ENCODE measurements at places on chromosomes 6 and 20.

GRCh38 chr20:7378864-7379605 is 561.2 kb downstream of the HAO1 start:
- H3K36me3 ChIP-seq, result no peaks in the 10 kb centered on the region
- H3K27ac ChIP-seq, result no peak overlapping the region
- no peaks in the 10 kb centered on the region for H3K27me3 ChIP-seq
- no peak for DNase-seq
- H3K4me3 ChIP-seq, result no peak overlapping the region

DNA sequence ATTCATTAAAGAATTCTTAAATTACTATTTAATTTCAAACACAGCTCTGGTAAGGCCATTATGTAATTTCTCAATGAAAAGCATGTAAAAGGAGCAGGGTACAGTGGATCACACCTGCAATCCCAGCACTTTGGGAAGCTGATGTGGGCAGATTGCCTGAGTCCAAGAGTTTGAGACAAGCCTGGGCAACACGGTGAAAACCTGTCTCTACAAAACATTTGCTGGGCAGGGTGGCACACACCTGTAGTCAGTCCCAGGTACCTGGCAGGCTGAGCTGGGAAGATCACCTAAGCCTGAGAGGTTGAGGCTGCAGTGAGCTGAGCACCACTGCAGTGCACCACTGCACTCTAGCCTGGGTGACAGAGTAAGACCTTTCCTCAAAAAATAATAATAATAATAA is 37.4 kb downstream of the MDN1 start:
- H3K27me3 ChIP-seq, result no peaks in the 10 kb centered on the region
- peaks cover 63% of the 10 kb centered on the region for H3K36me3 ChIP-seq
- H3K4me3 ChIP-seq, result no peak overlapping the region

- no peak overlapping the region for H3K4me3 ChIP-seq
- no peak for DNase-seq
- H3K4me1 ChIP-seq, result no peaks in the 10 kb centered on the region
- no peaks in the 10 kb centered on the region for H3K36me3 ChIP-seq
Observed at GRCh38 chr6:99894815-99895214, 99.2 kb downstream of the MCHR2 start.

- H3K4me3 ChIP-seq, result no peak overlapping the region
- DNase-seq, result no peak
- peaks cover 70% of the 10 kb centered on the region for H3K27me3 ChIP-seq
Observed at GRCh38 chr20:44768256-44768655, 22.6 kb downstream of the KCNK15 start.

- H3K36me3 ChIP-seq, result no peaks in the 10 kb centered on the region
- H3K4me3 ChIP-seq, result no peak overlapping the region
- no peak for DNase-seq
- H3K27me3 ChIP-seq, result no peaks in the 10 kb centered on the region
- H3K4me1 ChIP-seq, result no peaks in the 10 kb centered on the region
Observed at GRCh38 chr20:61730631-61731362, 334.9 kb downstream of the TAF4 start.

GRCh38 chr6:28333599-28334018 is 2.3 kb downstream of the ZSCAN31 start:
- H3K4me1 ChIP-seq, result peaks cover 35% of the 10 kb centered on the region
- no peaks in the 10 kb centered on the region for H3K27me3 ChIP-seq
- H3K36me3 ChIP-seq, result peaks cover 8% of the 10 kb centered on the region
- DNase-seq, result no peak
- H3K27ac ChIP-seq, result peak overlapping the region; percentile 96

DNA sequence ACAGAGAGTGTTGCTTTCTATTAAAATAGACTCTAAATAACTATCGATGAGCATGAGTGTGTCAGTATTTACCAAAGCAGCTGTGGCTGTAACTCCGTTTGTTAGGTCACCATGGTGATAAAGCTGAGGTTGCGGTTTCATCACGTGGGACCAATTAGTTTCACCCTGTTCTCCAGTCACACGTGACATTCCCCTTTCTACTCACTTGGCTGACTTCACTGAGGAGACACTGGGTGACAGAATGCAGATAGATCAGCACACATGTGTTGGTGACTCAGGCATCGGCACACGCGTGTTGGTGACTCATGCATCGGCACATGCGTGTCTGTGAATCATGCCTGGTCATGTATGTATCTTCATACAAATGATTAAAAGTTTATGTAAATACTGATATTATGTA is 285.4 kb downstream of the THBS2 start:
- no peak for DNase-seq
- no peak overlapping the region for H3K27ac ChIP-seq
- no peak overlapping the region for H3K4me3 ChIP-seq
- no peaks in the 10 kb centered on the region for H3K36me3 ChIP-seq
- H3K27me3 ChIP-seq, result no peaks in the 10 kb centered on the region

- no peak overlapping the region for H3K4me3 ChIP-seq
- H3K27ac ChIP-seq, result no peak overlapping the region
- no peaks in the 10 kb centered on the region for H3K36me3 ChIP-seq
Observed at GRCh38 chr20:63402860-63403220, 41.7 kb upstream of the CHRNA4 start.

- H3K36me3 ChIP-seq, result no peaks in the 10 kb centered on the region
- H3K4me1 ChIP-seq, result peaks cover 9% of the 10 kb centered on the region
- H3K27ac ChIP-seq, result no peak overlapping the region
- DNase-seq, result no peak
- no peaks in the 10 kb centered on the region for H3K27me3 ChIP-seq
Observed at GRCh38 chr6:154852687-154853086, 119.5 kb downstream of the SCAF8 start.

GRCh38 chr20:44176833-44177534 is 10.0 kb downstream of the JPH2 start:
- H3K27ac ChIP-seq, result peak overlapping the region; percentile 96
- no peaks in the 10 kb centered on the region for H3K27me3 ChIP-seq
- DNase-seq, result no peak
- H3K36me3 ChIP-seq, result peaks cover 7% of the 10 kb centered on the region
- H3K4me3 ChIP-seq, result peak overlapping the region; percentile 30

DNA sequence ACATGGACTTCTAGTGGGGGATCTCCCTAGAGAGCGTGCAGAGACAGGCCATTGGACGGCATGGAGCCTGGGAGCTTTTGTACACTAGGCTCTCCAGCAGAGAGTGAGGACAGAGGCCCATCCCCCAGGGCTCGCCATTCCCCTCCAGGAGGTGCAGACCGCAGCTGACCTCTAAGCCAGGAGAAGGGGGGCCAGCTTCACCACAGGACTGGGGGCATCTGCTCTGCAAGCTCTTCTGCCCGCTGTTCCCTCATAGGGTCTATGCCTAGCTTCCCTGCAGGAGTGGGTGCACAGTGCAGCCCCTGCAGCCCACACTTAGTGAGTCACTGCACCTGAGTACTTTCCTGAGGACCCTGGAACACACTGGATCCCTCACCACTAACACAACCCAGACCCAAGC is 94.4 kb downstream of the FHL5 start:
- H3K36me3 ChIP-seq, result no peaks in the 10 kb centered on the region
- H3K4me1 ChIP-seq, result no peaks in the 10 kb centered on the region
- H3K27me3 ChIP-seq, result no peaks in the 10 kb centered on the region
- no peak overlapping the region for H3K4me3 ChIP-seq
- no peak for DNase-seq

- H3K36me3 ChIP-seq, result no peaks in the 10 kb centered on the region
- no peak for DNase-seq
- no peak overlapping the region for H3K4me3 ChIP-seq
Observed at GRCh38 chr6:151109869-151110575, 129.7 kb upstream of the AKAP12 start.

DNA sequence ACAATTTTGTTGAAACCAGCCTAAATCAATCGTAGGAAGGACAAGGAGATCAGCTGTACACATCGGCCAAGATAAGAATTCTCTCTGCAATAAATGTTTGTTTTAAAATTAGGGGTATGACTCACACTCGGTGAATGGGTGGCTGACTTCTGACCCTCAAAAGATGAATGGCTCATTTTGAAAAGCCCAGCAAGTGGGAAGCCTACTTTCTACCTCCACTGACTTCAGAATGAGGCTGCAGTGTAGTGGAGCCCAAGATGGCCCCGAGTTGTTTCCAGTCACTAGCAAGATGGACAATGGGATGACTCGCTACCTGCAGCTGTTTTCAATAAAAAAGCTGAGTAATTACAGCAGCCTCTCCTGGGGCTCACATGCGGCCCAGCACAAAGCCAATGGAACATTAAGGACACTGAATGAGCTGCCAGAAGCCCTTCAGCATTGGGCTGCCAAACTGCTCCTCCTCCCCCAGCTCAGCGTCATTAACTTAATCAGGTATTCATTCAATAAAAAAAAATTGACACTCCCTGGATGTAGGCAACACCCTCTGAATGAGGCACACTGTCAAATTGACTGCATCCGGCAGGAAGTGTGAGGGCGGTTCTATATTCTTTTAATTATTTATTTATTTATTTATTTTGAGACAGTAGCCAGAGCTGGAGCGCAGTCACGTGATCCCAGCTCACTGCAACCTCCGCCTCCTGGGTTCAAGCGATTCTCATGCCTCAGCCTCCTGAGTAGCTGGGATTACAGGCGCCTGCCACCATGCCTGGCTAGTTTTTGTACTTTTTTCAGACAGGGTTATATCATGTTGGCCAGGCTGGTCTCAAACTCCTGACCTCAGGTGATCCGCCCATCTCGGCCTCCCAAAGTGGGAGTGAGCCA is 107.3 kb downstream of the GMPR start:
- H3K4me3 ChIP-seq, result no peak overlapping the region
- no peaks in the 10 kb centered on the region for H3K36me3 ChIP-seq
- no peak overlapping the region for H3K27ac ChIP-seq
- no peak for DNase-seq
- peaks cover 16% of the 10 kb centered on the region for H3K4me1 ChIP-seq

DNA sequence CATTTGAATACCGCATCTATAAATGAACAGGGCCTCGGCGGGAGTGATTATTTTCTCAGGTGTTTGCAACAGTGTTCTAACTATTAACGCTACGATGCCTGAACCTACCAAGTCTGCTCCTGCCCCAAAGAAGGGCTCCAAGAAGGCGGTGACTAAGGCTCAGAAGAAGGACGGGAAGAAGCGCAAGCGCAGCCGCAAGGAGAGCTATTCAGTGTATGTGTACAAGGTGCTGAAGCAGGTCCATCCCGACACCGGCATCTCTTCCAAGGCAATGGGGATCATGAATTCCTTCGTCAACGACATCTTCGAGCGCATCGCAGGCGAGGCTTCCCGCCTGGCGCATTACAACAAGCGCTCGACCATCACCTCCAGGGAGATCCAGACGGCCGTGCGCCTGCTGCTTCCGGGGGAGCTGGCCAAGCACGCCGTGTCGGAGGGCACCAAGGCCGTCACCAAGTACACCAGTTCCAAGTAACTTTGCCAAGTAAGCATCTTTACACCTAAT is 70.9 kb downstream of the HFE start:
- H3K4me1 ChIP-seq, result peaks cover 29% of the 10 kb centered on the region
- H3K36me3 ChIP-seq, result no peaks in the 10 kb centered on the region
- H3K27me3 ChIP-seq, result no peaks in the 10 kb centered on the region
- H3K4me3 ChIP-seq, result peak overlapping the region; percentile 65

DNA sequence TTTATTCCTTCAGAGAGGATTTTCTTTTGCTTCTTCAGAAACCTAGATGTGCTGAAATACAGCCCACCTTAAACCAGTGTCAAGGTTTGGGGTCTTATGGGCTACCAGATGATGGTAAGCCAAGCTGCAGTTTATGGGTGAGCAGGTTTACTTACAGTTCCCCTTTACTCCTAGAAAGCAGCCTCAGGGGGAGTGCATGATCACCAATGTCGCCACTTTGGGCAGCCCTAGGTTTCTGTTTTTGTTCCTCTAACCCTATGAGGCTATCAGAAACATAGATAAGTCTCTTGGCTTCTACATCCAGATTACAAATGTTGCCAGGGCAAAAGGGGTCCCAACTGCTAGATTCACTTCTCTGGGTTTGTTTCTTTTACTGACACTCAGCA is 67.2 kb downstream of the TRIM27 start:
- no peak for DNase-seq
- H3K4me3 ChIP-seq, result no peak overlapping the region
- H3K27me3 ChIP-seq, result no peaks in the 10 kb centered on the region

GRCh38 chr6:11367638-11368199 is 135.3 kb upstream of the NEDD9 start:
- H3K36me3 ChIP-seq, result no peaks in the 10 kb centered on the region
- no peak overlapping the region for H3K4me3 ChIP-seq
- no peak for DNase-seq
- H3K4me1 ChIP-seq, result peaks cover 37% of the 10 kb centered on the region

DNA sequence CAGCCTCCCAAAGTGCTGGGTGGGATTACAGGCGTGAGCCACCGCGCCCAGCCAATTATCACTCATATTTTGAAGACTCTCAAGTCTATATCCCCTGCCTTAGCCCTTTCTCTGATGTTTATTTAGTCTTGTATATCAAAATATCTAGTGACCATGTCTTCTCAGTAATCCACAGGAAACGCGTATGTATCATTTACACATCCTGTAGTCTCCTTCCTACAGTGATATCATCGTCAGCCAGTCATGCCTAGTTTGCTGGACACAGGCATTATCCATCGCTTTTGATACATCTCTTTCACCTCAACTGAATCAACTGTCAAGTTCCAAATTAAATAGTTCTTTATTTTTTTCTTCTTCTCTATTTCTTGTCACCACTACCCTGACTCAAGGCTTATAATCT is 223.7 kb downstream of the NKAIN2 start:
- H3K27ac ChIP-seq, result no peak overlapping the region
- no peaks in the 10 kb centered on the region for H3K4me1 ChIP-seq
- no peaks in the 10 kb centered on the region for H3K36me3 ChIP-seq
- DNase-seq, result no peak
- H3K4me3 ChIP-seq, result no peak overlapping the region
- H3K27me3 ChIP-seq, result no peaks in the 10 kb centered on the region

- H3K4me3 ChIP-seq, result peak overlapping the region; percentile 6
- H3K4me1 ChIP-seq, result peaks cover 19% of the 10 kb centered on the region
- H3K36me3 ChIP-seq, result no peaks in the 10 kb centered on the region
Observed at GRCh38 chr6:140537834-140538705, 1163.6 kb upstream of the CITED2 start.

DNA sequence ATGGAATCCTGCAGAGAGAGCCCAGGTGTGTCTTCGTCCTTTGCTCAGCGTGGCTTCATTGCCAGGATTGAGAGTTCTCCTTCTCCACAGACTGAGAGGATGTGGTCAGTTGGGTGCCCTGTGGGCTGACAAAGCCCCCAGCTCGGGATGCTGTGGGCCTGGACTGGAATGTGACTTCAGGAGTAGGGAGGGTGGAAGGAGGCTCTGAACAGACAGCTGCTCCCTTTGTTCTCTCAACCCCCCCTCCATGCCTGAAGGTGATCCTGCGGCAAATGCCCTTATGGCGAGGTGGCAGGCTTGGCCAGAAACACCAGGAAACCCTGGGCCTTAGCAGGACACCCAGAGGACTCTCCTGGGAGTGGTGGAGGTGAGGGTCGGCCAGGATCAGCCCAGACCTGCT is 1.8 kb upstream of the CST5 start:
- no peak for DNase-seq
- no peak overlapping the region for H3K4me3 ChIP-seq
- no peak overlapping the region for H3K27ac ChIP-seq
- no peaks in the 10 kb centered on the region for H3K36me3 ChIP-seq
- H3K27me3 ChIP-seq, result no peaks in the 10 kb centered on the region
